Activated CD4-positive, CD25-positive, alpha-beta regulatory T cell (primary cell): ENCODE measurements at places on chromosomes 3 and 15.

GRCh38 chr15:101773496-101774100 is 29.7 kb upstream of the OR4F6 start:
- DNase-seq = no peak

DNA sequence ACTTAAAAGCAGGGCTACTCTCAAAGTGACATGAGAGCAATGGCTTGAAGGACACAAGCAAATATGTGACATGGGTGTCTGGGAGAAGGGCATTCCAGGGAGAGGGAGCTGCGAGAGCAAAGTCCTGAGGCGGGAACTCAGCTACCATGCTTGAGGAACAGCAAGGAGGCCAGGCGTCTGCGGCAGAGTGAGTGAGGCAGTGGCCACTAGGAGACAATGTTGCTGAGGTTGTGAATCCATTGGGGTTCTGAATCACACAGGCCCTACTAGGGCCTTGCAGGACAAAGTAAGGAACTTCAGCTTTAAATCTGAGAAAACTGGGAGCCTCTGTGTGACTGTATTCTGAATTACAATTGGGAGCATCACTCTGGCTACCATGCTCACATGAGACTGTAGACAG is 94.1 kb upstream of the PRICKLE2 start:
- no peak for DNase-seq

GRCh38 chr15:77633134-77633912 is 611 bp upstream of the LINGO1 start:
- peak; percentile 55 for DNase-seq

DNA sequence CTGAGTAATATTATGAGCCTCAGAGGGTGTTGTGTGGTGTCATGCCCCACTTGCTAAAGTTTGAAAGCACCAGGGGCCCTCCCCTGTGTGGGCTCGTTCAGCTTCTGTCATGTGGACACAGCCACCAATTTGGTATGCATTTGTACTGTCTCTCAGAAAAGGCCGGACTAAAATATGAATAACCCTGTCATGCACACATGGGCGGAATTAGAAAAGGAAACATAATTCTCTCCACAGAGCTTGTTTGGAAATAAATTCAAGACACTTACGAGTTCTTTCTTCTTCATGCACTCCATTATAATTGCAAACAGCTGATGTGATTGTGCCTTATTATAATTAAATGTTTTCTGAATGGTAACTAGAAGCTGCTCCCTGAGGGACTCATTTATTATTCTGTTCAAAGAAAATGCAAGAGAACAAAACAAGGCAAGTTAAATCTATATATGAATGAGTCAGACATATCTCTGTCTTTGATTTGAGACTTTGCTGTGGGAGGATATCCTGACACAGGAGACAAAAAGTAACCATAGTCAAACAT is 39.1 kb downstream of the TRPM1 start:
- DNase-seq = no peak

GRCh38 chr15:29086001-29086400 is 183.6 kb downstream of the NSMCE3 start:
- no peak for DNase-seq
